HS-27A (cell line): ENCODE measurements at places on chromosomes 3 and 15.

DNA sequence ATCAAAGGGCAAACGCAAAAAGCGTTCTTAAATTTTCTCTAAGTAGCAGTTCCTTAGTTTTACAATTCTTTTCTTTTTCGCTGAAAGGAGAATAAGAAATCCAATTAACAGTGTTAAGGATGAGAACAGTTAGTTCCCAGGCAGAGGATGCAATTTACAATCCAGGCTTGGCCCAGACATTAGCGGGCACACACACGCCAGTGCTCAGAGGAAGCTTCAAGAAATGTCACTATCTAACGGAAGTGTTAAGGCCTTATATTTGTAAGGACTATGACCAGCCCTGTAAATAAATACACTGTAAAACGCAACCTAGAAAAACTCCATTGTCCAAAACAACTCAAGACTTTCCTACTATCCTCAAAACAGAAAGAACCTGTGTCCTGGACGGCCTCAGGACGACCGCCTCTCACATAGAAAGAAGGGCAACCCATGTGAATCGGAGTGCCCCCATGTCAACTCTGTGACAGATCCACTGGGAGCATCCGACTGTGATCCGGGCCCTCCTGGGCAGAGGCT, 1.3 kb downstream of the ACAP2 start:
- DNase-seq, result peak; percentile 26

DNA sequence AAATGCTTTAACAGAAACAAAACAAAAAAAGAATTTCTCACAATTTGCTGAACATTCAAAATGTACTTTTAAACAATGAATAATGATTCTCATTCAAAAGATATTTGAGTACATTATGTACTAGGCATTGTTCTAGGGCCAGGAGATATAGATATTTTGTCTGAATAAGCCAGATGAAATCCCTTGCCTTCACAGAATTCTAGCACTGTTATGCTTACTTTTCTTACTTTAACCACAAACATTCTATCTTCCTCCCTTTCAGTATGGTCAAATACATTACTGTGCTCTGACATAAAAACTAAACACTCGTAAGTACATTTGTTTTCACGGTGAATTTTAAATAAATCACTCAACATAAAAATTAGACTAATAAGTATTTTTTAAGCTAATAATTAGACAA, 116.7 kb downstream of the ADAM10 start:
- no peak for DNase-seq

DNA sequence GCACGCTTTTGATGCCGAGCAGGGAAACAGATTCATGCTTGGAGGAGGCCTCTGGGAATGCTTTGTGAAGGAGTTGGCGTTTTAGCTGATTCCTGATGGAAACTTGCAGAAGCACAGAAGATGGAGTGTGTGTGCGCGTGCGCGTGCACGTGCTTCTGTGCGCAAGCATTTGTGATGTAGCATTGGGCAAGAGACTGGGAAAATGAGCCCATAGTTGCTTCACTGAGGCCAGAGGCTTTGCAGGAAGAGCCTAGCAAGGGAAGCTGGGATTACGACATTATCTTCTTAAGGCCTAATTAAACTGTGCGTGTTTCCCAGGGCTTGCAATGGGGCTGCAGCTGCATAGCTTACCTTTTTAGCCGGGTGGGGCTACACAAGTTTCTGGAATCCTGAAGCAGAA, 18.1 kb upstream of the AGBL1 start:
- no peak for DNase-seq

DNA sequence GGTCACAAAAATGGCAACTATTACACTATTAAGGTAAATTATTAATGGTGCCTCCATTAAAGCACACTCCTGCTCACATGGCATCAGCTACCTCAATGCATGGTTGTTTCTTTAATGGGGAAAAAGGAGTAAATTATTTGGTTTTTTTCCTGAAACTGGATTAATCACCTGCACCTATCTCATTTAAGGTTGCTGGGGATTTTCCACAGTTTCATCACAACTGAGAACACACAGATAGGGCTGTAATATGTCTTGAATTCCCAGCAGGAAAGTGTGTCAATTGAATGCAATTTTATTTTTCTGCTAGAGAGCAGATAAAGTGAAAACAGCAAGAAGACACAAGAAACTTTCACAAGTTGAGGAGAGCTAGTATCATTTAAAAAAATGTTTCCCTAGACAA, 36.4 kb downstream of the RFTN1 start:
- DNase-seq, result no peak

DNA sequence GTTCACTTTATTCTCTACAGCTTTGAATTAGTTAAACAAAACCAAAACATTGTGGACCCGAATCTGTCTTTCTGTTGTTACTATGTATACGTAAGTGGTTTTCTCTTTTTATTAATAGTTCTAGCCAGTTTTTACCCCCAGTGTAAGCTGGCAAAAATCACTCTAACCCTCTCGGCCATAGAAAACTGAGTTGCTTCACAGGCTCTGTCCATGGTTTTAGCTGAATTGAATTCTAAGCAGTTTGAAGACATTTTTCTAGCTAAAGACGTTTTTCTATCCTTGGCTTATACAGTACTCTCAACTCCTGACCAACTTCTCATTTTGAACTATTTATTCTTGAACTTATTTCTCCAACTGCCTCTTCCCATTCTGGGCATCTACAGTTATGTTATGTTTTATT, 62.9 kb downstream of the CDIN1 start:
- DNase-seq, result no peak

- DNase-seq, result no peak
These were observed 296.3 kb downstream of the UACA start for GRCh38 chr15:70466895-70467529.

DNA sequence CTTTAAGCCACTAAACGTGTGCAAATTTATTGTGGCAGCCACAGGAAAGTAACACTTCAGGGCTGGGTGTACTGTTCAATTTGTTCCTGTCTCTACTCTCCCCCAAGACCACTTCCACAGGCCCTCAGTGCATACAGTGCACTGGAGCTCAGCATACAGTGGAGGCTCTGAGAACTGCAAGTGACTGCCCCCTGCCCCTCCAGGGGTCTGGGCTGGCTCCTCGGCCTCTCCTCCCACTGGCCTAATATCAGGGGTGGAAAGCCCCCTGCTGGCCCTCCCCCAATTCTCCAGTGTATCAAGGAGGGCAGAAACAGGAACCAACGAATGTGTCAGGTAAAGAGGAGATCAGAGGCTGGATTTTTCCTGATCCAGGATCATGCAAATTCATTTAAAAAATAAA, 19.9 kb upstream of the HEG1 start:
- DNase-seq, result no peak

- DNase-seq, result no peak
These were observed 17.3 kb downstream of the KPNA1 start for GRCh38 chr3:122497425-122497824.
